Activated T-cell treated with anti-CD3 and anti-CD28 coated beads, Interleukin-2, amount 50 U/mL, for 48 hours (primary cell): ENCODE measurements at places on chromosomes 2 and 18.

DNA sequence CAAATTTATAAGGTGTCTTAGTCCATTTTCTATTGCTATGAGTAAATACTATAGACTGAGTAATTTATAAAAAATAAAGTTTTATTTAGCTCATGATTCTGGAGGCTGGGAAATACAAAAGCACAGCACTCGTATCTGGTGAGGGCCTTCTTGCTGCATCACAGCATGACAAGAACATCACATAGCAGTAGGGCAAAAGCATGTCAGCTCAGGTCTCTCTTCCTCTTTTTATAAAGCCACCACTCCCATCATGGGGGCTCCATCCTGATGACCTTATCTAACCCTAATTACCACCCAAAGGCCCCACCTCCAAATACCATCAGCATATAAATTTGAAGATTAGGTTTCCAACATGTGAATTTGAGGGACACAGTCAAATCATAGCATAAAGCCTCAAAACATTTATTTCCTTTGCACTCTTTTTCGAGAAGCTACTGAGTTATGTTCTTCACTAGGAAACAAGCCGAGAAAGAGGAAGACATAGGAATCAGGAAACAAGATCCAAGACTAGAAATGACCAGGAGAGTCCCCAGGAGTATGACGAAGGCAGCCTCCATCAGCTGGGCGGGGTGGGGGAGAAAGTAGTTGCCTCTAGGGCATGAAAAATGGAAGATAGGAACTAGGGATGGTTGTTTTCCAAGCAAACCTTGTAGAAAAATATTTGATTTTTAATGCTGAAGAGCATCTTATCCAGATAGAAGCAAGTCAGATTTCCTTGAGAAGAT, 24.1 kb upstream of the NABP1 start:
- no peak for DNase-seq

- no peak for DNase-seq
These were observed 32.2 kb upstream of the LPIN2 start for GRCh38 chr18:3044931-3045698.

DNA sequence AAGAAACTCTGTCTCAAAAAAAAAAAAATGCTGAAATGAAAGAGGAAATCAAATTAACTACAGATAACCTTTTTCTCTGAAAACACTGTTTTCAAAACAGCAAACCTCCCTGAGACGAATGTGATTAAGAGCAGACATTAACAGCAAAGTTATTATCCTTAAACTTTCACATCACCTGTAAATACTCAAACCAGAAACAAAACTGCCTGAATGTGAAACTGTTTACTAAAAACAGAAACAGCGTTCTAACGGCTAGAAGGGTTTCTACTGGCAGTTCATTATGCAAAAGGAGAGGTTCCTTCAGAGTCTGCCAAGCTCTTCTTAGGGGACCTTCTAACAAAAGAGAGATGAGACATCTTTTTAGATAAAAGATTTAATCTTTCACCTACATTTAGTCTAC, 45.9 kb downstream of the PNO1 start:
- no peak for DNase-seq

GRCh38 chr2:86807133-86807467, 16.4 kb upstream of the CD8A start:
- no peak for DNase-seq

DNA sequence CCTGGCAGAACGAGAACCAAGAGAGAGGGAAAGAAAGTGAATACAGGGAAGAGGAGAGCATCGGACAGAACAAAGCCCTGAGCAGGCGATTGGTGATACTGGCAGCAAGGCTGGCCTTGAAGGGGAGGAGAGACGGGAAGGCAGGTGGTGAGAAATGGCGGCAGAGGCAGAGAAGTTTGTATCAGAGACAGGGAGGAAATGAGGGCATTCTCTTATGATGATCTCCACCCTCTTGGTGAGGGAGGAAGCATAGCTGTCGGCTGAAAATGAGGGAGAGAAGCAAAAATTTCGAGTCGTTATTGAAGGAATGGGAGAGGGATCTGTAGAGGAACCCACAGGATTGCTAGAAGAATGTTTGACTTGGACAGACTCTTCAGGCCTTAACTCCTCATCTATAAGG, 80.6 kb downstream of the CLIP4 start:
- no peak for DNase-seq

DNA sequence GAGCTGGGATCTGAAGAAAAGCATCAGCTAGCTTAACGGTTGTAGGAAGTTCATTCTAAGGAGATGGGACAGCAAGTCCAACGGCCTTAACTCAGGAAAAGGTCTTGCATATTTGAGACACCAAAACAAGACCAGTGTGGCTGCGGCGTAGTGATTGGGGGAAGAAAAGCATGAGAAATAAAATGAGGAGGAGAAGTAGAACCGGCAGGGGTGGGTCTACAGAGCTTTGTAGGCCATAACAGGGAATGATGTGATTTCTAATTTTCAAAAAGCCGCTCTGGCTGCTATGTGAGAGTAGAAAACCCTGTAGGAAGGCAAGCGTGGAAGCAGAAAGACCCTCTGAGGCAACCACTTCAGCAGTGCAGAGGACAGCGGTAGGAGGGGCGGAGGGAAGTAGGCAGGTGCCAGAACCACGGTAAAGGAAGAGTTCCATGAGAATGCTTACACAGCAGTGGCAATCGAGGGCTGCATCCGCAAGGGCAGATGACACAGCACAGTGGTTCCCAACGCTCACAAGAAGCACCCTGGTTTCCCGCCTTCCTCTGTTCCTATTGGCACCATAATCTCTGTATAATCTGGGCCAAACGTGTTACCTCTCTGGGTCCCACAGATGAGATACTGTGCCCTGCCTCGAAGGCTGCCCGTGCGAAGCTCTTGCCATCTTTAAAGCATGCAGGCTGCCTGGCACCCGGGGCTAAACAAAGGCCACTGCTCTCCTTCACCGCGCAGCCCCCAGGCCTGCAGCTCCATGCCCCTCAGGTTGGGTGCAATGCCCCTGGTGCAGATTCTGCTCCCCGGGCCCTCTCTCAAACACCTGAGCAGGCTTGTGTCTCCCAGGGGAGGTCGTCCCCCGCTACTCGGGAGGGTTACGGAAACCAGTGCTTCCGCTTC, 795 bp downstream of the ANKRD39 start:
- no peak for DNase-seq

- no peak for DNase-seq
These were observed 76.3 kb downstream of the PKP4 start for GRCh38 chr2:158533009-158533408.

DNA sequence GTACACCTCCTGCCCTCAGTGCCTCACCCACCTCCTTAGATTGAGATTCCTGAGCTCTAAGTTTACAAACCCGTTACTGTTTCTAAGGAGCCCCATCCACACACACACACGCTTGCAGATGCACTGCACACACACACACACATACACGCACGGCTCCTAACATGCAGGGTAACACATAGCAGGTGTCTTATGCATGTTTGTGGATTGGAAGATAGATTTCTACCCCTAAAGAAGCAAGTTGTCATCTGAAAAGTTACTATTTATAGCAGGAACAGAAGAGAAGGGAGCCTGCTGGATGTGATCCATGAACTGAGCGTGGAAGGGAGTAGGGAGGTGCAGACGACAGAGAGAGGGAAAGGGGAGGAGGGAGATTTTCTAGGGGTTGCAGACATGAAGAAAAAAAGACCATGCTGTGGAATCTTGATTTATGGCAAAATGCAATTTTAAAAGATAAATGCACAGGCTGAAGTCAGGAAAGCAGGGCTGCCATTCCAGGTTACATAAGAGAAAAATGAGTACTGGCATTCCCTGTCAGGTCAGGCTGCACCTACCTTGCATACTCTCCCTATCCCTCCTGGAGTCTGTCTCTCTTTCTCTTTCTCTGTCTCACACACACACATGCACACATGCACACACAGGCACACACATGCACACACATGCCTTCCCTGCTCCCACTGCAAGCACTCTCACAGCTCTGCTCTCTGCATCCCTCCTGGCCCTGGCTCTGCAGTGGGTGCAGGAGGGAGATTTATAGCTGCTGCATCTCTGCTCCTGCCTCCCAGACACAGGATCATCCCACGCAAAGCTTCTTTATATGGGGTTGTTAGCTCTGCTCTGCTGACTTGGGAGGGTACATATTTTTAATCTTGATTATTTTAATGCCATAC, 192.6 kb upstream of the MYT1L start:
- no peak for DNase-seq

DNA sequence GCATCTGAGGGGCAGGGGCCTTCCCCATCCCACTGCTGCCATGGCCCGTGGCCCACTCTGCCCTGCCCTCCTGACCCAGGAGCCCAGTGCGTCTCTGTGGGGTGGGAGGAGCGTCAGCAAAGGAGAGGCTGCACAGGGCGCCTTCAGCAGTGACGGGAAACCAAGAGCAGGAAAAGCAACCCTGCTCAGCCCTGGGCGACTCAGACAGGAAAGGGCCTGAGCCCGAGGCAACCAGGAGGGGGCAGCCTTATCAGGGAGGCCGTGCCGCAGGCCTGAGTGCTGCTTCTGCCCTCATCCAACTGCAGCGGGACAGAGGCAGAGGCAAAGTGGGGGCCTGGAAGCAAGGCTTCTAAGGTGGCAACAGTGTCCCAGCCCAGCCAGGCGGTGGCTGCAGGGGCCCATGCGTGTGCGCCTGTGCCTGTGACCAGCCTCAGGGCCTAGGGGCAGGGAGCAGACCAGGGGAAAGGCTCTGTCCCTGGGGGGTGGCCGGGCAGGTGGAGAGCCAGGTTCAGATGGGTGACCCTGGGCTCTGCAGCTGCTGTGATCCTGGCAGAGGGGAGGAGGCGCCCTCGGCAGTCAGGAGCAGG, 23.3 kb upstream of the ALPI start:
- no peak for DNase-seq

DNA sequence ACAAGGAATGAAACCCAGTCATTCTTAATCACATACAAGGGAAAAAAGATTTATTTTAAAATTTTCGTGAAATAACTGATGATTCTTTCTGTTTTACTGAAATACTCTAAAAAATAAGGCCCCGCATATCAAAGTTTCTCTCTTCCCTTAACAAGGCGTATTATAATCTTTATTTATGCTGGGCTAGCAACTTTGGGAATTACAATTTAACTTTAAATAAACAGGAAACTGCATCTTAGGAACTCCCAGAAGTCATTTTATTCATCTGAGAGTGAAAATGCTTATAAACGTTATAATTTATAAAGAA, 166.7 kb downstream of the TCF4 start:
- DNase-seq = no peak

DNA sequence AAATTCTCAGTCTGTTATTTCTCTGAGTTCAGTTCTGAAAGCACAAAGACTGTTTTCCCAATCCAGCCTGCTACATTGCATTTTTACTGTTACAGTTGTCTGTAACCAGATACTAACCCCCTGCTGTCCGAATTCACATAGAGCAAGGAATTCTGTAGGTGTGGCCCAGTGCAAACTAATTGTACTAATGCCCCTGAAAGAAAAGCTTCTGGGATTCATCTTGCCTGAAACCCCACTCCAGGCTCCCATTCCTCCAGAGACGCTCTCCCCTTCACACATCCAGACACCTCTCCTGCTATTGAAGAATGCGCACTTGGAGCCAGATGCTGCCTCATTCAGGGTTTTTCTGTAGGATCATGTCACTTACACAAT, 127.0 kb downstream of the TTC32 start:
- DNase-seq = no peak

DNA sequence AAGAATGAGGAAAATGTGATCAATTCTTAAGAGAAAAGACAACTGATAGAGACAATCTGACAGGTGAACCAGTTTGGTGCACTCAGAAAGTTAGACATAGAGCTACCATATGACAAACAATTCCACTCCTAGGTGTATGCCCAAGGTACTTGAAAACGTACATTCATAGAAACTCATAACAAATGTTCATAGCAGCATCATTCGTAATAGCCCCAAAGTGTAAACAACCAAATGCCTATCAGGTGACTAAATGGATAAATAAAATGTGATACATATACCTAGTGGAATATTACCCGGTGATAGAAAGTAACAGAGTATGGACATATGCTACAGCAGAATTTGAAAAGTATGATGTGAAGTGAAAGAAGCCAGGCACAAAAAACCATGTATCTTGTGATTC, 149.3 kb upstream of the TRIB2 start:
- no peak for DNase-seq
